Upper lobe of right lung (tissue), 1 donor: ENCODE measurements at places on chromosomes 1 and 21.

GRCh38 chr1:38727684-38728584 is 131.6 kb downstream of the RRAGC start:
- no peak for DNase-seq

- no peak for DNase-seq
Measured at GRCh38 chr1:13996334-13996733, 296.3 kb downstream of the PRDM2 start.

DNA sequence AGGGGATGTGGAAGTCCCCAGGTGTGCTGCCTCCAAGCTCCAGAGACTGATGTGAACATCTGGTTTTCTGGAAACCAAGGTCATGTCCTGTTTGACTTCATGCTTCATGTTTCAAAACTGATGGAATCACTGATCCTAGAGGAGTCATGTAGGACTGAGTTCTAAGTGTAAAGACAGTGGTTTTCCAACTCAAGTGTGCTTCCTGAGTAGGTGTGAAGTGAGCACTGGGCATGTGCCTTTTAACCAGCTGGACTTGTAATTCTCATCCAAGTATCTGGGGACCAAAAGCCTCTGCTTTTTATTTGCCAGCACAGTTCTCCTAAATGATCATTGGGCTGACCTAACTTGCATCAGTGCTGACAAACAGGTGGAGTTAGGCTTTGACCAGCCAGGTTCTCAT is 36.9 kb downstream of the ABCA4 start:
- DNase-seq: no peak

GRCh38 chr1:63847308-63847910 is 73.6 kb downstream of the ROR1 start:
- no peak for DNase-seq

GRCh38 chr1:202831906-202832305 is 21.2 kb downstream of the PCAT6 start:
- DNase-seq: no peak

- DNase-seq: no peak
Measured at GRCh38 chr1:75787524-75787923, 1.5 kb downstream of the RABGGTB start.

- DNase-seq: no peak
Measured at GRCh38 chr21:29228306-29228705, 70.4 kb upstream of the BACH1 start.

- DNase-seq: no peak
Measured at GRCh38 chr1:10794724-10795275, 1.6 kb downstream of the CASZ1 start.

- DNase-seq: no peak
Measured at GRCh38 chr1:220497220-220497947, 30.6 kb upstream of the MARK1 start.

- DNase-seq: no peak
Measured at GRCh38 chr1:169048043-169048442, 58.4 kb upstream of the ATP1B1 start.

GRCh38 chr1:63612971-63613370 is 19.8 kb downstream of the PGM1 start:
- DNase-seq: no peak

GRCh38 chr1:48659801-48660200 is 116.9 kb downstream of the BEND5 start:
- no peak for DNase-seq

- DNase-seq: no peak
Measured at GRCh38 chr1:214990619-214991018, 91.9 kb upstream of the KCNK2 start.

- no peak for DNase-seq
Measured at GRCh38 chr1:240508201-240508600, 103.8 kb downstream of the GREM2 start.

GRCh38 chr1:8816264-8816663 is 1.2 kb downstream of the RERE start:
- no peak for DNase-seq

DNA sequence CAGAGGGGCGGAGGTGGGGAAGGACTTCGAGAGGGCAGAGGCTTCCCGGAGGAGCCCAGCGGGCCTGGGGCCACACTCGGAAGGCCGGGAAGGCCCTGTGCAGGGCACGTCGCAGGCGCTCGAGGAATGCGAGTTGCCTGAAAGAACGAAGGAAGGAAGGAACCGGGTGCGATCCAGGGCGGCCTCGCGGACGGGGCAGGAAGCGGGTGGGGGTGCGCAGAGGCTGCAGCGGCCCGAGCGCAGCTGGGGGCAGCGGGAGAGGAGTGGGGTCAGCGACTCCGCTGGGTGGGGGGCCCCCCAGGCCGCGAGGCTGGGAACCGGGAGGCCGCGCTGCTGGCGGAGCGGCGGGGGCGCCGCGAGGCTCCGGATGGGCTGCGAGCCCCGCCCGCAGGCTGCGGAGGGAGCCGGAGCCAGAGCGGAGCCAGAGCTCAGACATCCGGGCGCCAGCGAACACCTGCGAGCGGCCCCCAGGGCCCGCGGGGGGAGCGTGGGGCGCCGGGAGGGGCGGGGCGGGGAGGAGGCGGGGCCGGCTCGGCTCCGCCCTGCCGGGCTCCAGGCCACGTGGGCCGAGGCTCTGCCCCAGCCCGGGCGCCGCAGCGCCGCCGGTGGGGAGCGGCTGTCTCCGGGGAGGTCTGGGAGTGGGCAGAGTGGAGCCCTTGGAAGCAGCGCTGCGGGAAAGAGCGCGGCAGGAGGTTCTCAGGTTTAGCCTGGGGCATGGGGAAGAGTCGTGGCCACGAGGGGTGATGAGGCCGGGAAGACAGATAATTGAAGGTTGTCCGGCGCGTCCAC is 4.6 kb downstream of the ID3 start:
- DNase-seq: peak; percentile 93

- no peak for DNase-seq
Measured at GRCh38 chr1:200483491-200484143, 73.8 kb upstream of the ZNF281 start.

DNA sequence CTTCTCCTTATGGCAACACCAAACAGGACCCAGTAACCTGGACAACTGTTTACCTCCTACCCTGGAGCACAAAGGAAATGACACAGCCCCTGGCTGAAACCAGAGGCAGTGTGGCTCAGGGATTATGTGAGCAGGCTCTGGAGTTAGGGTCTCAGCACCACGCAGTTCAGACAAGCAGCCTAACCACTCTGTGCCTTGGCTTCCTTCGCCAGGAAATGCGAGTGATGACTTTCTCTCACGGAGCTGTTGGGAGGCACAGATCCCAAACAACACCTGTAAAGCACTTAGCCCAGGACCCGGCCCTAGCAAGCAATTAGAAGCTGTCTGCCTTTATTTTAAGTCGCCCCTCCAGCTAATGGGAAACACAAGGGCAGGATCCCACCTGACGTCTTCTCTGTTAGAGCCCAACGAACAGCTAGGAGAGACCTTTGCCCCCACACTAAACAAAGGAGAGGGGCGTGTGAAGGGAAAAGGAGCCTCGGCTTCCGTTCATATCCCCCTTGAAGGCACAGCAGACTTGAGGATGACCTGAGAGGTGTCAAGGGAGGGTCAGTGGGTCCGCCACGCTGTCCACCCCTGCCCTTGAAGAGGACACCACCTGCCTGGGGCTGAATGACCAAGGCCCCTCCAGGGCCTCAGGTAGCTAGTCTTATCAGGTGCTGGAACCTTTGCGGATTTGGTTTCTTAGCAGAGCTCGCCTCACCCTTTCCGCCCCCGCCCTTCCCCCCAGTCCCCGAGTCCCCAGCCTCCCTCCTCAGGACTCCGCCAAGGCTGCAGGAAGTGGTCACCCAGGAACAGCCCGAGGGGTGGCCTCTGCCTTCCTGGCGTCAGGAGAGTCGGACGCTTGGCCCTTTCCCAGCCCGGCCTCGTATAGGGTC is 860 bp downstream of the TMEM63A start:
- peak; percentile 85 for DNase-seq

- no peak for DNase-seq
Measured at GRCh38 chr1:196091397-196092135, 516.7 kb downstream of the KCNT2 start.

DNA sequence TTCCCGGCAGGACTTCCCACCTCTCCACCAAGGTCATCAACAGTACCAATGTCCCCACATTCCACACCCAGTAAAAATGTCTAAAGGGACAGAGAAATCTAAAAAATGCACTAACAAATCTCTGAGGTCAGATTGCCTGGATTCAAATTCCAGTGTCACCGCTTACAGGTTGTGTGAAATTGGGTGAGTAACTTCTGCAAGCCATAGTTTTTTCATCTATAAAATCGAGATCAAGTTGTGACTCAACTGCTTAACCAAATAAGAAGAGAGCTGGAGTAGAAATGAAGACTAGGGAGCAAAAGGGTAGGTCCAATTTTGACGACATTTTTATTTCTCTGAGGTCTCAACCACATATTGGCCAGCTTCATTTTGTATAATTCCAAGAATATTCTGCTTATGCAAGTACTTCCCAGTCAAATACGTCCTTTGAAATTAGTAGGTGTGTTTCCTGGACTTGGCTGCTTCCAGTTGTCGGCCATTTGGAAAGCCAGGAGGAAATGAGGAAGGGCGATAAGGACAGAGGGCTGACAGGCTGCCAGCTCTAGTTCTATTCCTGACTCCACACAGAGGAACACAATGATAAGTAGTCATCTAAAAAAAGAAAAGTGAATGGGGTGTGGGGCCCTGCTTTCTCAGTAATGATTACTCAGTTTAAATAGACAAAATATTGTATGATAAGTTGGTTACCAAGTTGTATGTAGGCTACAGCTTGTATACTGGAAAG is 57.7 kb upstream of the ZC3H11B start:
- DNase-seq: no peak

- peak; percentile 92 for DNase-seq
Measured at GRCh38 chr1:179016706-179017382, 8.8 kb upstream of the FAM20B start.

DNA sequence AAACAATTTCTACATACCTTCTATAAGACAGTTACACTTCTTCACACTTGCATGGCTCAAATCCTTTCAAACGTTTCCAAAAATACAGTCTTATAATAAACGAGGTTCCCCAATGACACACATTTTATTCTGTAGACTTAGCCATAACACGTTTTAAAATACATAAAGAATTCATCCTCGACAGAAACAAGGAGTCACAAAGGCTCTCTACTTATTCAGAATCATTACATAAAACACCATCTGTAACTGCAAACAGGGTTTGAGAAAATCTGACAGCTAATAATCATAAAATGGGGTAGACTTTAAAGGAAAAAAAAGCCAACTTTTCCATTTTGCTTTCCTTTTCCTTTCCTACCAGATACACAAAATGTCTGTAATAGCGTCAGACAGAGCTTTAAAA is 1.8 kb downstream of the PIK3R3 start:
- DNase-seq: no peak

DNA sequence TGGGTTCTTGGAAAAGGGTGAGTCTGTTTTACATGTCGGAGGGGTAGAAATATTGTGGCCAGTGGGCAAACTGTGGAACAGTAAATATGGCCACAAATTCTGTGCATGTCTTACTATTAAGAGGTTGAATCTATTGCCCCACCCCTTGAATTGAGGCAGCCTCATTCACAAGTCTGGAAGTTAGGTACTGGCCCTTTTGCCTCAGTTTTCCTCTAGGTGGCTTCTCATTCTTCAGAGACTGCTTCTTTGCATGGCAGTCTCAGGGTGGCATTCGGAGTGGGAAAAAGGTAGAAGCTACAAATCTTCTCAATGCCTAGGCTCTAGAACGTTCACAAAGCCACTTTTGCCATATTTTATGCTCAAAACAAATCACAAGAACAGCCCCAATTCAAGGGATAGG is 57.2 kb downstream of the SLC9C2 start:
- DNase-seq: no peak

- DNase-seq: no peak
Measured at GRCh38 chr1:48808496-48808895, 31.8 kb upstream of the BEND5 start.

DNA sequence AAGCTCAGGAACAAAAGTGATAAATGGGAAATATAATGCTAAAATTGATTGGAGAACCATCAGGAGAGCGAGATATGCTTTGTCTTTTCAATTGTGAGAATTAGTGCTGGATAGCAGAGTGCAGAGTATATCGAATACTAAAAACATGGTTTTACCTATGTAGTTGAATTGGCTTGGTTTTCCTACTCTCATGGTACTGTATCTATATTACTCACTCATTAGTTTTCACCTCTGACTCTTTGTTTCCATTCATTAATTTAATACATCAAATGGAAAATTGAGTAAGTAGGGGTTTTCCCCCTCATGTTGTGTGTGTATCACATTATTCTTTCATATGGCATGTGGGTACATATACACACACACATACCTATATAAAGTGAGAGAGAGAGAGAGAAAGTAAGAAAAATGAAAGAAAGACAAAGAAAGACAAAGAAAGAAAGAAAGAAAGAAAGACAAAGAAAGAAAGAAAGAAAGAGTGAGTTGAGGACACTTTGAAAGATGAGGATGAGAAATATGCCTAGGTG is 1574.5 kb downstream of the MRPL39 start:
- DNase-seq: no peak

GRCh38 chr1:114462341-114462740 is 48.7 kb downstream of the TRIM33 start:
- no peak for DNase-seq

DNA sequence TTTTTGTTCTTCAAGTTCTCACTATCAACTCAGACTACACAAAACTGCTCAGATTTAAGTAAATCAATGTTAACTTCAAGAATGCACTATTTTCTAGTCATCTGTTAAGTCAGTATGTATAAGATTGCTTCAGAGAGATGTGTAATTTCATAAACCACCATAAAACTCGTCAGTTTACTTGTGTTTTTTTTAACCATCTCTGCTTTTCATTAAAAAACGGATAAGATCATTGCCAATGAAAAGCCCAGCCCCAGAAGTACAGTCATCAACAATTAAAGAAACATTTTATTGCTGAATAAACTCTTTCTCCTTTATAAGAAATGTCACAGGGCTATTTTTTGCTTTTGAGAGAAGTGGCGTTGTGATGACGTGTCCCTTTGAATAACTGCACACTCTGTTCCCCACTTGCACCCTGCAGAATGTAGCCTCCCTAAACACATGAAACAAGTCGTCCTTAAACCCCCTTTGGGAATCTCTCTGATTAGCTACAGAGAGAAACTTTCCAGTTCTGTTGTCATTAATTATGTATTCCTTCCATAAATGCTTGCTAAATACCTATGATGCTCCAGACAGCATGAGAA is 202.7 kb upstream of the FOXD3 start:
- DNase-seq: no peak

DNA sequence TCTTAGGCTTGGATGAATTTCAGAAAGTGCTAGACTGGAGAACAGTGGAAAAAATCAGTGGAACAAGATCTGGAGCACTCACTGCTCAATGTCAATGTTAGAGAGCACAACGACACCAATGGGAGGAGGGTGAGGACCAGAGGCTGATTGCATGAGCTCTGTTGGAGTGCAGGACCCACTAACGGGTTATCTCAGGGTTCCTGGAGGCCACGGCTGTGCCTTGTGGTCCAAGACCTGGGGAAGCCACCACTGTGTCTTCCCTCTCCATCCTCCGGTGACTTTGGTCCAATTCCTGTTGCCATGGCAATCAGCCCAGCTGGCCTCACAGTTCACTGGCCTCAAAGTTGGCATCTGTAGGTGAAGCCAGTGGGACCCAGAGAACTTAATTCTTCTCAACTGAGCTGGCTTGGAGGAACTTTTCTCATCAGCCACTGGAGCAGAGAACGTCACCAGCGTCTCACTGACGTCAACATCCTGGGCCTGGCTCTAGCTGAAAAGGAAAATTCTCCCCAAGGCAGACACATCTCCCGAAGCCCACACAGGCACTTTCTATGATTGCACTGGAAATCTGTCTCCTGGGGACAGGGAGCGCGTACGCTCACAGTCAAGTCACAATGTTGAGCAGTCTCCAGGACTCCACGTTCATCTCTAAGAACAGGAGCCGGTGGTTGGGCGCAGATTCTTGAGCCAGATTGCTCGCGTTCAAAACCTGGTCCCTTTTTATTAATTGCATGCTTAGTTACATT is 21.9 kb upstream of the GPR157 start:
- DNase-seq: no peak

GRCh38 chr1:24946861-24947658 is 17.0 kb upstream of the RUNX3 start:
- DNase-seq: no peak
